ENCODE measurements at places on chromosomes 7 and 10. TPM values are rescaled to one million over a fixed set of nuclear protein-coding genes. Genes with fewer than 3 reads are reported as not detected.

The ABCB1 gene
- total RNA-seq, result not detected

The CYP3A7 gene
- 0.32 TPM for total RNA-seq

The TRPV5 gene
- total RNA-seq, result not detected

The CDK14 gene
- 6.9 TPM for total RNA-seq

The ADD3 gene
- total RNA-seq, result 25.8 TPM

The LLCFC1 gene
- total RNA-seq, result not detected

The FAM25G gene
- not detected for total RNA-seq

The PITX3 gene
- total RNA-seq, result not detected

The KCNMA1 gene
- 139 TPM for total RNA-seq

The PRKAR2B gene
- total RNA-seq, result 14.7 TPM

The RPEL1 gene
- not detected for total RNA-seq

The ANKRD61 gene
- total RNA-seq, result 0.37 TPM

The FGFBP3 gene
- total RNA-seq, result 1.4 TPM

The PKD2L1 gene
- total RNA-seq, result not detected

DNA sequence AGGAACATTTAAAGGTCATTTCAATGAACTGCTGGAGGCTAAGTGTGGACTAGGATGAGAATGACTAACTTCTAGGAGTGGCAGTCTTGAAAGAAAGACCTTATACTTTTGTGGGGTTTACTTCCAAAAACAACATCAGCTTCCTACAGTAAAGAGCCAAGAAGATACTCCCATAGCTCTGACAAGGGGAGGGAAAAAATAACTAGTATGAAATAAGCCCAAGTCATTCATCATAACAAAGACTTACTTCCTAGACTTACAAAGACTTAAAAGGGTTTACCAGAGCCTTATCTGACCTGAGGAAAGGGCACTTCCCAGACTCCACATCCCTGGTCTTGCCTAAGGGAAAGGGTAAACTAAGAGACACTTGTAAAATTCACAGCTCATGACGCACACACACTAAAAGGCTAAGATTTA is 31.7 kb downstream of the ARHGAP12 start:
- DNase-seq, result peak; percentile 83

- DNase-seq, result no peak
Measured at GRCh38 chr10:92619368-92619767, 26.4 kb downstream of the KIF11 start.

GRCh38 chr7:40698214-40698920 is 563.6 kb downstream of the SUGCT start:
- DNase-seq, result peak; percentile 8

DNA sequence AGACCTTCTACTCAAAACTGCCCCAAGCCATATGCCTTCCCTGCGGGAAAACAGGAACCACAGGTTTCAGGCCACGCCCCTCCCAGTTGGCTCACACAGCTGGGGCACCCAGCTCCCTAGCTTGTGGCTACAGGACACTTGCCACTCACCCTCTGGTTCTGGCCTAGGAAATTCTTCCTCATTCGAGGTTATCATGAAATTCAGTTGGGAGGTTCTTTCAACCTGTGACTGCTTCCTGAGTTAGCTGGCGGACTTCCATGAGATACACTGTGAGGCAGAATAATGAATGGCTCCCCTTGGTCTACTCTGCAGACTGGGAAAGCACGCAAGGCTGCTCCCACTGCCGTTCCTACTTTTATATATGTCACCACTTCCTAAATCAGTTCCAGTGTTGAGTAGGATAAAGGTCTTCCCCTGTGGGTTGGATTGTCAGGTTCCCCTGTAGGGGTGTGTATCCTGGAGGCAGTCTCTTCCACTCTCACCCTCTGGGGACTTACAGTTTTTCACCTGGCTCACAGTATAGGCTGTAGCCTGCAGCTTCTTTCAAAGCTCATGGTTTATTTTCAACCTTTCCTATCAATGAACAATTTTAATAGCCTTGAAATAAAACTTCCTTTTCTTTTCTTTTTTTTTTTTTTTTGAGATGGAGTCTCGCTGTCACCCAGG is 37.0 kb downstream of the GPR22 start:
- DNase-seq, result peak; percentile 30

DNA sequence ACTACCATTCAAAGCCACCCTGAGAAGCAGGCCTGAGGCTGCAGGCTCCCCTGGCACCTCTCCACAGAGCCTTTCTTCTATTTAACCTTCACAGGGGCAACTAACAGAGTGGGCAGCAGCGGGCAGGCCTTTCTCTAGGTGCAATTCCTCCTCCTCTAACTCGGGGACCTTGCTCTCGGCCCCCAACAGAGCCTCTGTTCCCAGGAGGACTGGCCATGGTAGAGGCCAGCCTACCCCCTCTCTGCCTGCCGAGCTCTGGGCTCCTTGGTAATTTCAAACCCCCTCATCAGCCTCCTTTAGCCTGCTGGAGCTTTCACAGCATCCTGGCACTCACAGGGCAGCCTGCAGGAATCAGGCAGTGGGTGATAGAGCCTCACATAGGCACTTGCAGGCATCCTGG is 920.8 kb upstream of the ZNF722 start:
- DNase-seq, result no peak

DNA sequence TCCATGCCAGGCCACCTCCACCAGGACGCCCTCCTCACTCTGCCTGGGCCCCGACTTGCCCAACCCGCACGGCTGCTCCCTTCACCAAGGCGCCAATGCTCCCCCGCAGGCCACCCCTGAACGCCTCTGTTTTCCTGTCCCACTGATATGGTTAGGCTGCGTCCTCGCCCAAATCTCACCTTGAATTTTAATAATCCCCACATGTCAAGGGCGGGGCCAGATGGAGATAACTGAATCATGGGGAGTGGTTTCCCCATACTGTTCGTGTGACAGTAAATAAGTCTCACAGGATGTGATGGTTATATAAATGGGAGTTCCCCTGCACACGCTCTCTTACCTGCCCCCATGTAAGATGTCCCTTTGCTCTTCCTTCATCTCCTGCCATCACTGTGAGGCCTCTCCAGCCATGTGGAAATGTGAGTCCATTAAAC is 29.8 kb downstream of the RSU1 start:
- no peak for DNase-seq

DNA sequence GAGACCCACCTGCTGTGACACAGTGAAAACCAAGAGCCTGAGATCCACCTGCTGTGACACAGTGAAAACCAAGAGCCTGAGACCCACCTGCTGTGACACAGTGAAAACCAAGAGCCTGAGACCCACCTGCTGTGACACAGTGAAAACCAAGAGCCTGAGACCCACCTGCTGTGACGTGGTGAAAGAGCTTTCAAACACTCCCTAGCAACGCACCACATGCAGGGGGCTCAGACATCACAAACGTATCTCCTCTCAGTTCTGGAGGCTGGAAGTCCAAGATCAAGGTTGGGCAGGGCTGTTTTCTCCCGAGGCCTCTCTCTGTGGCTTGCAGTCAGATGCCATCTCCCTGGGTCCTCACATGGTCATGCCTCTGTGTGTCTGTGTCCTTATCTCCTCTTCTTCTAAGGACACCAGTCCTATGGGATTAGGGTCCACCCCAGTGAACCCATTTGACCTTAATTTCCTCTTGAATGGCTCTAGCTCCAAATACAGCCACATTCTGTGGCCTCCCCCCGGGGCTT is 43.8 kb downstream of the INSIG1 start:
- no peak for DNase-seq

DNA sequence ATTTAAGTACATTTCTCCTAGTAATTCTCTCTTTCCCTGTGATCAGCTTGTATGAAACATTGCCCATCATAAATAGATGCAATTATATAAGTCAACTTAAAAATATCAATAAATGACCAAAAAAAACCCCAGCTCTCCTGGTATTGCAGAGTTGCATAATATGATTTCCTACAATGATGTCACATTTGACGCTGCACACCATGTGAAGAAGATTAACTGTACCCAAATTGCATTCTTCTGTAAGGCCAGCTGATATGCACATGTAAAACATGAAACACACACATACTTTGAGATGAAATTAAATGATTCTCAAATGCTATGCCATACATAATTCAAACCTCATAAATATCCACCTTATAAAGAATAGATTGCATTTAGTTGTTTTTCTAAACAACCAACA is 115.5 kb downstream of the AGMO start:
- no peak for DNase-seq

DNA sequence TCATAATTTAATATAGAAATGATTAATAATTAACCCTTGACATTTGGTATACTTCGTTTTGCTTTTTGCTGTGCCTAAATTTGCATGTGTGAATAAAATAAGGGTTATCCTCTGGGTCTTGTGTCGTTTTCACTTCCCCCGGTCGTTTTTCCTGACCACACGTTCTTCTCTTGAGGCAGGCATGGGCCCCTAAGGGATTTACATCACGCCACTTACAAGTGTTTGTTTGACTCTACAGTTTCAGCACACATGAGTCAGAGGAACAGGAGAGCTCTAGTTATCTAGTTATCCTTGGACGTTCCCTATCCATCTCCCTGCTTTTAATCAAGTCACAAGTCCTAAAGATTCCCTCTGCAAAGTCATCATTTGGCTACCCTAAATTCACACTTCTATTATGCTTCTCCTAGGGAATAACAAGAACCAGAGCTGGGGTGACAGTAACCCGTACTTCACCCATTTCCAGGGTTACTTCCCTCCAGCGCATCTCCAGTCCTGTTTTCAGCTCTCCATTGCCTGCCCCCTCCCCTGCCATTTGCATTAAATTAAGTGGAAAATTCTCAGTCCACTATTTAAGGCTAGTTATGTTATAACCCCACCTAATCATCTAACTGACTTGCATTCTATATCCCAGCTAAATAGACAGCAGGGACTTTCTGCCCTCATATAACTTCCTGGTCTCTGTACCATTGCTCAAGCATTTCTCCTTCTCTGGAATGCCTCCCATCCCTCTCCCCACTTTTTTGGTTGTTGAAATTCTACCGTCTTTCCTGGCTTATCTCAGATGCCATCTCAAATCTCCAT is 206.9 kb downstream of the PTEN start:
- no peak for DNase-seq

GRCh38 chr7:146781352-146782116 is 664.9 kb downstream of the CNTNAP2 start:
- DNase-seq, result peak; percentile 44

GRCh38 chr7:131471250-131472004 is 85.0 kb downstream of the PODXL start:
- no peak for DNase-seq

- no peak for DNase-seq
Measured at GRCh38 chr10:62377026-62377415, 2.9 kb downstream of the ZNF365 start.

GRCh38 chr7:120949393-120949911 is 1.1 kb upstream of the ING3 start:
- DNase-seq, result peak; percentile 51

DNA sequence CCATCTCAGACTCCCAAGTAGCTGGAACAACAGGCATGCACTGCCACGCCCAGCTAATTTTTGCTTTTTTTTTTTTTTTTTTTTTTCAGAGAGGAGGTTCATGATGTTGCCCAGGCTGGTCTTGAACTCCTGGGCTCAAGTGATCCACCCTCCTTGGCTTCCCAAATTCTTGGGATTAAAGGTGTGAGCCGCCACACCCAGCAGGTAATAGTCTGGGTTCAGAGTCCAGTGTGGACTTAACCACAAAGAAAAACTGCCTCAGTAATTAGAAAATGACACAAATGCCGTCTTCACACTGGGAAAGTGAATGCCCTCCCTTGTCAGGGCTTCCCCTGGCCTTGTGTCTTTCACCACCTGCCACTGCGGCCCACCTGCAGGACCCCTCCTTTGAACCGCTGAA is 101.1 kb downstream of the RAB11FIP2 start:
- no peak for DNase-seq

DNA sequence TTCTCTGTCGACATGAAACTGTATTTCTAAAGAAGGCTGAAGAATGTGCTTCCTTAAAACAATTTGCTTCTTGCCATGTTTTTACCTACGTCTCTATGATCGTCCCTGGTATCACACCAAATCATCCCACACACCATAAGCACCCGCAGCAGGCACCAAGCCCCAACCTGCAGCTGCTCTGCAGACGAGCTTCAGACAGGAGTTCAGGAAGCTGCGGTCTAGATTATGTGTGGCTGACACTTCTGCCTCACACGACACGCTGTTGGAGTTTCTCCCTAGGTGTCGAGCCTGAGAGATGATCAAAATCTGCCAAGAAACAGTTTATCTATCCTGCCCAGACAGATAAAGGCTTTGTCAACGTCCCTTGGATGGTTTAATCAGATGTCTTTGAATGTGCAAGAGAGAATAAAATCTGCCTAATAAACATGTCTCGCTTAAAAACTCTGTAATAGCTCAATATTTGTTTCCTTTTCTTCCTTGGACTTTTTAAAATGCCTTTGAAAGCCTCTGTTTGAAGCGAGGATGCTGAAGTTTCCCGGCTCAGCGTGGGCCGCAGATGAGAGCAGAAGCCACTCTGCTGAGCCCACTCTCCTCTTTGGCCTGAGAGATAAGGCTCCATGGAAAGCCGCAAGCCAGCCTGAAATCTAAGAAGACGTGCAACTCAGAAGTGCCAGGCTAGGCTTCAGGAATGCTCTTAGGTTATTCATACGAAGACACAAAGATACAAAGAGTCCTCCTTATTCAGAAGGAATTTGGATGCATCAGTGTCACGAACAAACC is 158.3 kb upstream of the PFKP start:
- DNase-seq, result no peak

- DNase-seq, result peak; percentile 4
Measured at GRCh38 chr7:13742126-13742525, 247.3 kb downstream of the ETV1 start.

DNA sequence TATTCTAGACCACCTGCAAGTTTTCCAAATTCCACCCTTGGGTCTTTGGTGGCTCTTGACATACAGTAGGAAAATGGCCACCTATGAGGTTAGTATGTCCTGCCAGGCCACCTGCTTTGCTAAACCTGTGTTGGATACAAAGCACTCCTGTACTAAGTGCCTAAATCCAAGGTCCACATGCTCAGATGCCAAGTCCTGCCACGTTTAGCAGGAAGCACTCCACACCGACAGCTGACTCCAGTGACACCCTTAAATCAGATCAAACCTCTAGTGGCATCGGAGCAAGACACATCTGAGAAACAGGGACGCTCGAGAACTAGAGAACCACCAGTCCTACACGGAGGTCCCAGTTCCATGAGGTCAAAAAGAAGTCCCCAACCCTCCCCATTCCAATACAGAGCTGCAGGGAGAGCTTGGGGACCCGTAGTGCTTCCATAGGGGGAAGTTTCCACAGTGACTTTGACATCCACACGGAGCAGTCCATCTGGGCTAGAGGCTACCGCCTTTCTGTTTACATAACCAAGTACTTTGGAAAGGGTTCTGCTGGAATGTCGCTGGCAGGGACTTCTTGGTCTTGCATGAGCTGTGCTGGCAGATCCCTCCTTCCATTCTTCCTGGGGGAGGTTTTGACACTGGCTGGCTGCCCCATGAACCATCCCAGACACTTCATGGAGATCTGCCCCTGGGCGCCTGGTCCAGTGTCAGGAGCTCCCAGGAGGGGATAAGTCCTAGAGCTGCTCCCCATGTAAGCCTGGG is 290.6 kb downstream of the PRPF18 start:
- DNase-seq, result no peak

GRCh38 chr7:76358011-76358480 is 745 bp downstream of the YWHAG start:
- DNase-seq, result peak; percentile 42

- DNase-seq, result no peak
Measured at GRCh38 chr10:102493771-102494170, 8.7 kb downstream of the ACTR1A start.
